ENCODE measurements at places on chromosomes 16 and 17.
A peak's percentile ranks its signal among the peaks of the same experiment; 100 is the strongest.

GRCh38 chr17:10633738-10634379, 23.2 kb downstream of the MYH3 start:
- no peak for DNase-seq

GRCh38 chr16:12614662-12615278, 188.9 kb downstream of the CPPED1 start:
- no peak for DNase-seq

DNA sequence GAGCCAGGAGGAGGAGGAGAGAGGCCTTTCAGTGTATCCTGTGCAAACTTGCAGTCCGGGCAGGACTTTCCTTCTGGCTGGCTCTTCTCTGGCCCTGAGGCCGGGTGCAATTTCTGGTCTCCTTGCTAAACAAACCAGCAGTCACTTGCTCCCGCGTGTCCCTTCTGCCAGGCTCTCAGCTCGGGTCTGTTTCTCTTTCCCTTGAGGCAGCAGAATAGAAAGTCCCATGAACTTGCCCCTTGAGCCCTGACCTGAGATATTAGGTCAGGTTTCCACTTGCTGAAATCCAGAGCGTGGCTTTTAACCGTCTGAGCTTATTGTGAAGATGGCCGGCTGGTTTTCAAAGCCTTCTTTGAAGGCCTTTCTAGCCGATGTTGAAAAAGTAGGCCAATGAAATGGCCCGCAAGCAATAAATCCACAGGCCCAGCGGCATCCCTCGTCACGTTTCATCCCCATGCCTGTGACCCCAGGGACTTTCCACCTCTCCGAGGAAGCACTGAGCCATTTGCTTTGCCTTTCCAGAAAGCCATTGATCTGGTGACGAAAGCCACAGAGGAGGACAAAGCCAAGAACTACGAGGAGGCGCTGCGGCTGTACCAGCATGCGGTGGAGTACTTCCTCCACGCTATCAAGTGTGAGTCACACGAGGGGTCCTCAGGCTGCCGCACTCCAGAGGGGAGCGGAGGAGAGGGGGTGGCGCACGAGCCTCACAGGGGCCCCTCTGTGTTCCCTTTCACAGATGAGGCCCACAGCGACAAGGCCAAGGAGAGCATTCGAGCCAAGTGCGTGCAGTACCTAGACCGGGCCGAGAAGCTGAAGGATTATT, 4.5 kb downstream of the VPS4A start:
- no peak for DNase-seq

DNA sequence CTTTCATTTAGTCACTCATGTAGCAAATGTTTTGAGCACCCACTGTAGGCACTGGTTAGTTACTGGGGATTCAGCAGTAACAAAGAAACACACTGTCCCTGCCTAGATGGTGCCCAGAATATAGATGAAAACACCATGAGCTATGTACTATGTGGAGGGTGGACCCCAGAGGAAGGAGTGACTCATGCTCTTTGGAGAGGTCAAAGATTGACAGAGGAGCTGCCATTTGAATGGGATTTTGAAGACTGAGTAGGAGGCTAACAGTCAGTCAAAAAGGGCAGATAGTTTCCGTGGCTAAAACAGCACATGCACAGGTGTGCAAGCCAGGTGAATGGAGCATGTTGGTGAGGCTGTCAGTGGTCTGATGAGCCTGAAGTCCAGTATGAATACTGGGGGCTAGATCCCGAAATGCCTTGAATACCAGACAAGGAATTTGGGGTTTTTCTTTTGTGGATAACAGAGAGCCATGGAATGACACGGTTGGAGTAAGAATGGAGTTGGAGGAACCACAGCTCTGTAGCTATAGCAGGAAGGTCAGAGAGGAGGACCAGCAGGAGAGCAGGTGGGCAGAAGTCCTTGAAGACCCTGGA, 6.1 kb downstream of the IL21R start:
- peak; percentile 48 for DNase-seq

DNA sequence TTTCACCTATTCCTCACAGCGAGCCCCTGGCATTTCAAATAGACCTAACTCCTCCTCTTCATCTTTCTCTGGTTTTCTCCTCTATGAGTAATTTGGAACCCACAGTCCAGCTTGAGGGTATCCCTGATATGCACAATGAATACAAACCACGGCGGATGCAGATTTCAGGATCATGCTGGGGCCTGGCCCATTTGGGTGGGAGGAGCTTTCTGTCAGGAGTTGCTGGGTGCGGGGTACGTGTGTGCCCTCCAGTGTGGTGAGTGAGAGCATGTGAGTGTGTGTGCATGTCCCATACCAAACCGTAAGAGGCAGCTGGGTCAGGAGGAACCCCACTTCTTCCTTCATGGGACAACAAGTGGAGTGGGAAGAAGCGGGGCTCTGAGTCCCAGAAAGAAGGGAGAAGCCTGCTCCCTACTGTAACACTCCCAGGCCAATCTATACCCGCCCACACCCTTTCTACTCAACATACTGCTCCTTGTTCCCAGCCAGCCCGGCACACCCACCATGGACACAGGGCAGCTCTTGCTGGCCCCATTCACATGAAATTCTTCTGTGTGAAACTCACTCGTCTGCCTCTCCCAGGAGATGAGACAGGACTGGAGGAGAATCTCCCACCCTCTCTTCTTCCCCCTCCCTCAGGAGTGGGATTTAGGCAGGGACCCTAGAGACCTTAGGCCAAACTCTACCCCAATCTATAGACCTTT, 18.4 kb downstream of the CNTNAP1 start:
- no peak for DNase-seq

DNA sequence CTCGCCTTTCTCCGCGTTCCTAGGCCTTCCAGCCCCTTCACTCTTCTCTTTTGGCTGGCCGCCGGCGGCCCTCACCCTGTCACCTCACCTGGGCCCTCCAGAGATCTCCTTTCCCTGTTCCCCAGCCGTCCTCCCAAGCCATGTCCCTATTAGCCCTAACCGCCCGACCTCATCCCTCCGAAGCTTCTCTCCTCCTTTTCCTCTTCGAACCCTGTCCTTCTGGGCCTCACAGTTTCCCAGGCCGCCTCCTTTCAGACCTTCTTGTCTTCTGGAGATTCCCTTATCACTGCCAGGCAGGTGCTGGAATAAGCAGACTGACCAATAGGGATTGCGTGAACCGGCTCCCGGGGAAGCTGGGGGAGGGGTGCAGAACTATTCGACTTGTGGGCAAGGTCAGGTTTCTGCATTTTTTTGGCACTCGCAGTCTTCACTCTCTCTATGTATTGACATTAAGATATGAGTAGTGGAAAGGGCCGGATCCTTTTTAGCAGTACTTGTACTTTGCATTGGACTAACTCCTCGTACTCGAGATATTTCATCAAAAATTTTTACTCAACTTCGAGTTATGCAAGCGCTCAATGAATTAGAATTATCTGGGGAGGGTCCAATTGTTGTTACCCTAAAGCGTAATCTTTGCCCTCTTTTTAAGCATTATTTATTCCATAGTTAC, 690 bp downstream of the RHOT1 start:
- DNase-seq, result peak; percentile 19

- DNase-seq, result no peak
These were observed 1.0 kb downstream of the HSD11B2 start for GRCh38 chr16:67431775-67432505.

GRCh38 chr16:31010585-31011325, at the start of gene STX1B:
Gene STX1B, minus strand, starts transcription at chr16:31010638. Its CDS starts 242 bp downstream, at chr16:31010396.
- DNase-seq, result peak; percentile 51

DNA sequence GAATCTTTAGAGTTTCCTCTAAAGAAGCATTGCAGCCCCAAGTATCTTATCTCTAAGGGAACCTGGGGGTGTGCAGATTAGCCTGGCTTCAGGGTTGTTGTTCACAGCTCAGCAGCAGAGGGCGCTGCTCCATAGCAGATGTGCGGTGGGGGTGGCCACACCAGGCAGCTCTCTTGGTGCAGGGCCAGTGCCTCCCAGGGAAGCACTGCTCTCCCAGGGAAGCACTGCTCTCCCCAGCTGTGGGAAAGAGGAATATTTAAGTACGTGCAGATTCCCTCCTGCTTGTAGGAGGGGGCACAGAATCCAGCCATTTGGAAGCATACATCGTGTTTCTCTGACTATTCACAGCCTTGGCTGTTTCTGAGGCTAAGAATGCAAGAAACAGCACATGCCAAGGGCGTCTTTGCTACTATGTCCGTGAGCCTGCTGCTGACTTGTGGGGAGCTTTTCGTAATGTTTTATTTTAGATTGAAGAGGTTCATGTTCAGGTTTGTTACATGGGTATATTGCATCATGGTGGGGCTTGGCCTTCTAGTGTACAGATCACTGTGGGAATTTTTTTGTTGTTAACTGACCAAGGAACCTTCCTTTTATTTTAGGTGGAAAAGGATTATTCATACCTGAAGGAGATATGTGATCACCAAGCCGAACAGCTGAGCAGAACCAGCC, 217.8 kb downstream of the SPECC1 start:
- DNase-seq, result peak; percentile 75

DNA sequence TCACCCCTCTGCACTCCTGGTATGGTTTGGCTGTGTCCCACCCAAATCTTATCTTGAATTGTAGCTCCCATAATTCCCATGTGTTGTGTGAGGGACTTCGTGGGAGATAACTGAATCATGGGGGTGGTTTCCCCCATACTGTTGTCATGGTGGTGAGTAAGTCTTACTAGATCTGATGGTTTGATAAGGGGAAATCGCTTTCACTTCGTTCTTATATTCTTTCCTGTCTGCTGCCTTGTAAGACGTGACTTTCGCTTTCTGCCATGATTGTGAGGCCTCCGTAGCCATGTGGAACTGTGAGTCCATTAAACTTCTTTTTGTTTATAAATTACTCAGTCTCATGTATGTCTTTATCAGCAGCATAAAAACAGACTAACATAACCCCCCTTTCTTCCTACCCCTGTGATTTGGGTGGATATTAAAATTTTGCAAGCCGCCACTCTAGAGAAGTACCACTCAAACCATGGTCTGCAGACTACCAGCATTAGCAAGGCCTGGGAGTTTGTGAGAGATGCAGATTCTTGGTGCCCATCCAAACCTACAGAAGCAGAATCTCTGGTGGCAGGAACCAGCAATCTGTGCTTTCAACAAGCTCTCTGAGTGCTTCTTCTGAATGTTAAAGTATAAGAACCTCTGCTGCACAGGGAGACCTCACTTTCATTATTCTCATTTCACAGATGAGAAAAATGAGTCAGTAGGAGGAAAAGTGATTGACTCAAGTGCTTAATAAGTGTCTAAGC, 999.5 kb upstream of the EEF2KMT start:
- no peak for DNase-seq

GRCh38 chr16:88561485-88562359, 8.5 kb upstream of the ZC3H18 start:
- DNase-seq, result peak; percentile 69

GRCh38 chr17:19302791-19303331, 59.7 kb downstream of the B9D1 start:
- no peak for DNase-seq

GRCh38 chr17:17351901-17352781, 49.0 kb downstream of the NT5M start:
- no peak for DNase-seq
